A673 (cell line): ENCODE measurements at places on chromosomes 6 and 20. TPM values are rescaled to one million over a fixed set of nuclear protein-coding genes. Genes with fewer than 3 reads are reported as not detected.

GRCh38 chr6:54802775-54803634, 43.6 kb upstream of the FAM83B start:
- H3K27me3 ChIP-seq, result no peaks in the 10 kb centered on the region
- H3K36me3 ChIP-seq, result no peaks in the 10 kb centered on the region
- H3K4me3 ChIP-seq, result no peak overlapping the region
- peak overlapping the region; percentile 17 for H3K27ac ChIP-seq
- H3K4me1 ChIP-seq, result peaks cover 11% of the 10 kb centered on the region

DNA sequence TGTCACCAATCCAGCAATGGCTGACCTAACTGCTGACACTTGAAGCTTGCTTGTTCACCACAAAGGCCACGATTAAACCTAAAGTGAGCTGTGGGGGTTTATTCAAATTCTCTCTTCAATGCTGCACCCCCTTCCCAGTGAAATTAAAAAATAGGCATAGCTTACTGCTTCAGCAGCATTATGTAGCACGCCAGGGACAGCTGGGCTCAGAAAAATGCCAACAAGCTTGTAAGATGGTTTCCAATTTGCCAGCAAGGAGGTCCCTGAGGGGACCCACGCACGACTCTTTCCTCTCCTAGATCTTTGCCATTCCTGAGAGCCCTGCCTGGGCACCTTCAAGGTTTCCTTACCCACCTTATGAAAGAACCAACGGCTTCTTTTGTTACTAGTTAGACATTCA, 113.5 kb upstream of the CDH4 start:
- H3K4me3 ChIP-seq, result no peak overlapping the region
- no peaks in the 10 kb centered on the region for H3K36me3 ChIP-seq
- H3K27me3 ChIP-seq, result peaks cover 77% of the 10 kb centered on the region
- no peak overlapping the region for H3K27ac ChIP-seq

The ADTRP gene
- not detected in 2 replicates for total RNA-seq

The FOXP4 gene
- total RNA-seq, result 53.9 and 56.7 TPM in 2 replicates

DNA sequence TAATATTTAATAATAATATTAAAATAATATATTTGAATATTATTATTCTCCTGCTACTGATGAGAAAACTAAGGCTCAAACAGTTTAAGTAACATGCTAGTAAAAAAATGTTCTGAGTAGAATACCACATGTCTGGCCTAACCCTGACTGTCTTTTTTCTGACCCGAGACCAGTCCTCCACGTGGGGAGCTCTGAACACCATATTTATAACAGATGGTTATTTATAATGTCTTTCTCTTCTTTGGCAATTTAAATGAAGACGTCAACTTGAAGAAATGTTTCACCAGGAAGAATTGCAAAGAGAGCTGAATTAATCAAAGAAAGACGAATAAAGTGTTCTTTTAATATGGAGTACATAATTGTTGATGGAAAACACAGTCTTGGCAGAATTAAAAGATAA, 82.0 kb downstream of the SLC22A3 start:
- no peak overlapping the region for H3K4me3 ChIP-seq

- H3K4me3 ChIP-seq, result peak overlapping the region; percentile 72
- H3K36me3 ChIP-seq, result no peaks in the 10 kb centered on the region
- peak overlapping the region; percentile 82 for H3K27ac ChIP-seq
- no peaks in the 10 kb centered on the region for H3K27me3 ChIP-seq
- peaks cover 16% of the 10 kb centered on the region for H3K4me1 ChIP-seq
Measured at GRCh38 chr6:107115695-107116327, 496 bp upstream of the BEND3 start.

DNA sequence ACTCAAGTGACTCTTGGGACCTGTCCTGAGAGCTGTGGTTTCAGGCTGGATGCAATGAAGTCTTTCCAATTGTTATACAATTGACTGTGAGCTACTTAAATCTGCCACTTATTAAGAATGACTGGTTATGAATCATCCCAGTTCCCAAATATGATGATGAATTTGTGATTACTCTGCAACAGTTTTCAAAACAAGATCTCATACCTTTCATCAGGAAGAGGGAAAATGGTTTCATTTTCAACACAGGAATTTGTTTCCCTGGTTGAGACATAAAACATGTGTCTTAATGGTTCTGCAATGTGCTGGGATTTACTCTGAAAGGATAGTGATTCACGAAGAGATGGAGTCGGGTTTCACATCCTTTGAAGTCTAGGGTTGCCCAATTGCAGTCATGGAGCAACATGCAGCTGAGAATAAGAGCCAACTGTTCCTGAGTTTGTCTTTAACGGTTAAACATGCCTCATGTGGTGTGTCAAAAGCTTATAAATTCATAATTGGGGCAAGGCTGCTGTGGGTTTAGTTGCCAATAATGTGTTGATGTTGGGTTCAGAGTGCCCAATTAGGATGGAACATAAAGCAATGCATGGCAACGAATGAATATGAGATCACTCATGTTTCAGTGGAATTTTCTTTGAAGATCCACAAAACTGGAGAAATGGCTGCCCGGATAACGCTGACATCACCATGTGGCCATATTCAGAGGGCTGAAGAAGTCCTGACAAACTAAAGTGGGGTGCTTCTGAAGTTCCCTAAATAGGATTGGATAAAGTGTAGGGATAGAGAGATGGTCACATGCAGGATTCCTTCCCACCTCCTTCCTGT, 41.0 kb downstream of the CYP24A1 start:
- H3K27ac ChIP-seq, result no peak overlapping the region
- no peak overlapping the region for H3K4me3 ChIP-seq
- no peaks in the 10 kb centered on the region for H3K36me3 ChIP-seq
- peak; percentile 78 for DNase-seq
- H3K27me3 ChIP-seq, result no peaks in the 10 kb centered on the region

DNA sequence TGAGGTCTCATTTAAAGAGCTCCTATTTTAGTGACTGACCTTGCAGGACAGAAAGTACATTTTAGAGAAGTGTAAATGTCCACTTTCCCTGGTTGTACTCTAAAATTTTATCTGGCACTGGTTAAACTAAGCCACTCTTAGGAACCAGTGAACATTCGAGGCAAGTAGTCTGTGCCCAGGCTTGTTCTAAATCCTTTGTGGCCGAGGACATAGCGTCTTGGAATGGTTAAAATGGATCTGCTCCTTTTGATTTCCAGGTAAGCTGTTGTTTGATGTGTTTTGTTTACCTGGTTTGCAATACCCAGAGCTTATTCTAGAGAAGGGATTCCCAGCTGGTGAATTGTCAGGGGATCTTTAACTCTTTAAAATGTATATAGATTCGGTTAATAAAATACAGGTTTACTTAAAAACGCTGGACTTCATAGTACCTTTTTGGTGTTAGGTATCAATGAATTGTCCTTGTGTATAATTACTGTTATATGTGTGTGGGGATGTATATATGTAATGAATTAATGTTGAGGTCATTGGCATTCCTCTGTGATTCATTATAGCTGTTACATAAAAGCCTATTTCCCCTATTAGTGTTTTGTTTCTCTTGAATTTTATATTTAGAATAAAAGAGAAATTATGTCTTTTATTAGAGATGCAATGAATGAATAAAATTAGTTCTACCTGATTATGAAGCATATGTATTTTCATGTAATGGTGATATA, 15.8 kb downstream of the SNX9 start:
- H3K4me1 ChIP-seq, result peaks cover 16% of the 10 kb centered on the region
- H3K27ac ChIP-seq, result no peak overlapping the region
- H3K4me3 ChIP-seq, result no peak overlapping the region
- DNase-seq, result no peak
- H3K27me3 ChIP-seq, result no peaks in the 10 kb centered on the region
- H3K36me3 ChIP-seq, result no peaks in the 10 kb centered on the region
